Stimulated activated CD8-positive, alpha-beta memory T cell treated with anti-CD3 and anti-CD28 coated beads, Interleukin-7, amount 100 ng/mL, for 1 hour (primary cell): ENCODE measurements at places on chromosomes 2 and 18.

- DNase-seq: no peak
Measured at GRCh38 chr18:48719974-48720654, 181.3 kb downstream of the CTIF start.

- no peak for DNase-seq
Measured at GRCh38 chr2:100987974-100988373, 14.1 kb upstream of the RPL31 start.

DNA sequence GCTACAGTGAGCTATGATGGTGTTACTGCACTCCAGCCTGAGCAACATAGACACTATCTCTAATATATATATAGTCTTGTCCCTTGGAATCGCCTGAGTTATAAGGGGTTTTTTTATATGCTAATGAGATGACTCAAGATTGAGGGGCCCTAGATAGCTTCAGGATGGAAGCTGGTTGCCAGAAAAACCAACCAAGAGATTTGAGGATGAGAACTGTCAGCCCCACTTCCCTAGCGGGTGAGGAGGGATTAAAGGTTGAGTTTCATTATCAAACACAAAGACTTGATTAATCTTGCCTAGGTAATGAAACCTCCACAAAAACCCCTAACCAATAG lies 12.6 kb upstream of the GALM start:
- DNase-seq: no peak

DNA sequence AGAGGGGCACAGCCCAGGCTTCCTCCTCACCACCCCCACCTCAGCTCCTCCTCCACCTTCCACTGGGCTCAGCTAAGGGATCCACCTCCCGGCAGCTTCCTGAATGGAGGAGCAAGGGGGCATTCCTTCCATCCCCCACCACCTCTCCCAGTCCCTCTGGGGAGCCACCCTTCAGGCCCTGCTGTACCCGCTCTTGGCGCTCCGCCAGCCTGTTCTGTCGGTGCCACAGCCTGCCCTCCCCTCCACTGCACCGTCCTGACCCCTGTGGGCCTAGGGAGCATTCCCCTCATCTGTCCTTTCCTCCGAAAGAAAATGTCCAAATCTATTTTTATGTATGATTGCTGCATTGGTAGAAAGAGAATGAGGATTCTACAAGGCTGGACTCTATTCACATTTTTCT lies 59.9 kb downstream of the KIF1A start:
- no peak for DNase-seq

- no peak for DNase-seq
Measured at GRCh38 chr2:16016282-16016681, 75.9 kb downstream of the MYCN start.

GRCh38 chr2:158999458-158999857 lies 31.0 kb downstream of the TANC1 start:
- no peak for DNase-seq

DNA sequence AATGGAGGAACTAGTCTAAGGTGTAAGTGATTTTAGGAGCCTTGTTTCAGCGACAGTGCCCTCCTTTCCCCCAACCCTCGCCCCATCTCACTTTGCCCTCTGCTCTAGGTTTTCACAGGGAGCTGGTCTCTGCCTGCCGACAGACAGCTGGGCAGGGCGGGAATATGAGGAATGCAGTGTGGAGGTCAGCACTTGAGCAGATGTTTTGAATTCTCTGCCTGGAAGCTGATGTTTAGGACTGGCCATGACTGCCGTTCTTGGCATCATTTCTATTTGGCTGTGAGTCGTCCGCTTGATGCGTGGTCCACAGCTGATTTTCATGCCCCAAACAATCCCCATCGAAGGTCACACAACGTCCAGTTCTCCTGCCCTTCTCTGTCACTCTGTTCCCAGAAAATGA lies 55.1 kb upstream of the SIX3 start:
- DNase-seq: no peak

DNA sequence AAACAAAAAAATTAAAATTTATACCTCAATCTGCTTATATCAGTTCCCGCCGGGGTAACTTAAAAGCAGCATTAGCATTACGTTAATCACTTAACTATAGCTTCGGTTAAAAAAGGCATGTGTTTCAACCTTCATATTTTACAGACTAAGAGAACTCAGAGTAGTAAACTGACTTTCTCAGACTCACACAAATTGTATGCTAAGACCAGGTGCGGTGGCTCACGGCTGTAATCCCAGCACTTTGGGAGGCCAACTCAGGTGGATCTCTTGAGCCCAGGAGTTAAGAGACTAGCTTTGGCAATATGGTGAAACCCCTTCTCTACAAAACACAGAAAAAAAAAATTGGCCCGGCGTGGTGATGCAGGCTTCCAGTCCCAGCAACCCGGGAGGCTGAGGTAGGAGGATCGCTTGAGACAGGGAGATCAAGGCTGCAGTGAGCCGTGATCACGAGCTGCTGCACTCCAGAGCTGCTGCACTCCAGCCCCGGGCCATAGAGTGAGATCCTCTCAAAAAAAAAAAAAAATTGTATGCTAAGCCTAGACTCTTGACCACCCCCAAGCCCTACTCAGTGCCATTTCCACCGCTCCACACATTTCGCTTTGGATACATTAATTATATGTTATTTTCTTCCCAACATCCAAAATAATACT lies 2.4 kb downstream of the HNRNPLL start:
- no peak for DNase-seq

- no peak for DNase-seq
Measured at GRCh38 chr2:120681696-120682288, 53.9 kb upstream of the GLI2 start.

DNA sequence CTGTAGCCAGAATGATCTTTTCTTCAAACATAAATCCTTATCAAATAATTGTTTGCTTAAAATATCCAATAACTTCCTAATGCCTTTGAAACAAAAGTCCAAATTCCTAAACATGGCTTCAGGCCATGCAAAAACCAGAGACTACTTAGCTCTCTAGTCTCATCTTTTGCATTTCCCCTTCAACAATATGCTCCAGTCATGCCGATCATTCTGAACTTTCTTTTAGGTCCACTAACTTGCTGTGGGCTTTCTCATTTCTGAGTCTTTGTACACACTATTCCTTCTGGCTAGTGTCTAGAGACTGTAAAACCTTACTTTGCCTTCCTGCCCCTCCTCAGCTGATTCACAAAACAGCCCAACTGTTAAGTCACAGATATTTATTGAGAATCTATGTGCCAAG lies 51.5 kb downstream of the VIL1 start:
- no peak for DNase-seq

DNA sequence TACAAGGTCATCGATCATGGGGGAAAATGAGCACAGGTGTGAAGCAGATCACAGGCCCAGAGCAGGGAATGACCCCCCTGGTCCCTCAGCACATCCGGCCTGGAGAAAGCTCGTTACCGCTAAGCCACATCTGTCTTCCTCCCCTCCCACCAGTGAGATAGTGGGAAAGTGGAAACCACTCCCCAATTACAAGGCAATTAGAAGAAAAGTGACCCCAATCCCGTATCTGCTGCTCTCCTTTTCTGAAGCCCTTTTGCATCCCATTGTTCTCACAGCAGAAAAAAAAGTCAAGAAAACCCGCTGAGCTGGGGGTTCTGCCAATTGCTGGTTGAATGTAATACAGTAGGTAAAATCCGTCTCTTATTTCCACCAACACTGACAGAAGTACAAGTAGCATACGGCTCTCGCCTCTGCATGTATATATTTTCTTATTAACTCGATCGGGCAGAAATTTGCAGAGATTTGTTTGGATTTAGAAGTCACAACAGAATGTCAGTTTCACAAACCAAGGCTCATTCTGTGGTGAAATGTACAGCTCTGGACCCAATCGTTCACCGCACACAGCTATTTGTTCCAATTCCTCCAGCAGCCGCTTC lies 287.0 kb downstream of the TCF4 start:
- DNase-seq: no peak

DNA sequence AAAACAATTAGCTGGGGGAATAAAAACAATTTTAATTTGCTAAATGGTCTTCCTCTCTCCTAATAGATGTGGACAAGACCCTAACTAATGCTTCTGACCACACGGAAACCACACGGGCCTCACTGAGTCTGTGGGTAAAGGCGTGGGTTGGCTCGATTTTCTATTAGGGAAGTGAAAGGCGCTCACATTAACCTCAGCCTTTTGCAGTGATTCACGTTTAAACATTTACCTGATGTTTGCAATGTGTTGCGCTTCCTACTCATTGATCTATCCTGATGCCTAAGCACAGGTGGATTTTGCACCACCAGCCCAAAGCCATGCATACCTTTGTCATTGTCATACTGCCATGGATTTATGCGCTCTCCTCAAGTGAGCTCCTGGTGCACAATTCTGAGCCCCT lies 35.6 kb upstream of the NRP2 start:
- no peak for DNase-seq

GRCh38 chr2:36477746-36478145 lies 120.2 kb downstream of the FEZ2 start:
- no peak for DNase-seq

DNA sequence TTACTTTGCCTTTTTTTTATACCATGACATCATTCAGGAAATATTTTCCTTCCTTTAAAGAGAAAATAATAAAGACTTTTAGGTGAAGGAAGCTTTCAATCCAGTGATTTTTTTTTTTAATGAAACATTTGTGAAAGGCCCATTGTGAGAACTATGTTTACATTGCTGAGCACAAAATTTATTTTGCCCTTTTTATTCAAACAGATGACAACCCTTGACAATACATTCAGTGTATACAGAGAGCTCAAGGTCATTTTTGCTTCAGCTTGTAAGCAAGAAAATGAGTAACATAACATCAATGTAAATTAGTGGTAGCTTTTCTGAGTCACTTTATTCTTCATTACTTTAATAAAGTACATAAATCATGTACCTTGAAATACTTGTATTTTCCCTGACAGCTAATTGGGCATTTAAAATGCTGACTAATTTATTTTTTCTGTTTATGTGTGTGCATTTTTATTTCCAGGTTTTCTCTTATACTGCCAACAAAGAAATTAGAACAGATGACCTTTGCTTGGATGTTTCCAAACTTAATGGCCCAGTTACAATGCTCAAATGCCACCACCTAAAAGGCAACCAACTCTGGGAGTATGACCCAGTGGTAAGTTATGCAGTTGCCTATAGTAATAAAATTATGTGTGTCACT lies 121.6 kb downstream of the GALNT1 start:
- no peak for DNase-seq

DNA sequence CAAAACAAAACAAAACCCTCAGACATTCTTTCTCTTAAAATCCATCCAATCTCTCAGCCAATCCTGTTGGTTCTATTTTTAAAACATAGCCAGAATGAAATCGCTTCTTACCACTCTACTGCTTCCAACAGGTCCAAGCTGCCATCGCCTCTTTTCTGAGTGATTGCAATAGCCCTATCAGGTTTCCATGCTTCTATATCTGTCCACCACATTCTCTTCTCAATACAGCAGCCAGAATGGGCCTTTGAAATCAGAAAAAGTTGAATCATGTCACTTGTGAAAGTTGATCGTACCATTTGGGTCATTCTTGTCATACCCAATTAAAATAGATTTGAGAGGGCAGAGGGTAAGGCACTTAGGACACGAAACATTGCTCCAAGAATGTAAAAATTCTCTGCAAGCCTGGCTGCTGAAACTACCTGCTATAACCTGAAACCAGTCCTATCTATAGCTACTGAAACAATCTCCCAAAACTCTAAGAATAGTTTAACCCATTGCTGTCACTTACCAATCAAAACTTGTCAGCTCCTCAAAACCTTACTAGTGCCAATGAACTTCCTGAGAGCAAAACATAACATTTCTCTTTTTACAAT lies 3.3 kb upstream of the MTLN start:
- no peak for DNase-seq

- no peak for DNase-seq
Measured at GRCh38 chr18:7090771-7091170, 26.8 kb downstream of the LAMA1 start.

- no peak for DNase-seq
Measured at GRCh38 chr2:42100683-42101205, 52.9 kb downstream of the PKDCC start.

- no peak for DNase-seq
Measured at GRCh38 chr2:48693645-48694044, 61.9 kb downstream of the LHCGR start.

- DNase-seq: no peak
Measured at GRCh38 chr2:147469471-147469870, 375.4 kb upstream of the ACVR2A start.

GRCh38 chr2:86249579-86250391 lies 50.5 kb downstream of the MRPL35 start:
- no peak for DNase-seq

GRCh38 chr2:241649404-241649803 lies 11.9 kb downstream of the ATG4B start:
- no peak for DNase-seq

DNA sequence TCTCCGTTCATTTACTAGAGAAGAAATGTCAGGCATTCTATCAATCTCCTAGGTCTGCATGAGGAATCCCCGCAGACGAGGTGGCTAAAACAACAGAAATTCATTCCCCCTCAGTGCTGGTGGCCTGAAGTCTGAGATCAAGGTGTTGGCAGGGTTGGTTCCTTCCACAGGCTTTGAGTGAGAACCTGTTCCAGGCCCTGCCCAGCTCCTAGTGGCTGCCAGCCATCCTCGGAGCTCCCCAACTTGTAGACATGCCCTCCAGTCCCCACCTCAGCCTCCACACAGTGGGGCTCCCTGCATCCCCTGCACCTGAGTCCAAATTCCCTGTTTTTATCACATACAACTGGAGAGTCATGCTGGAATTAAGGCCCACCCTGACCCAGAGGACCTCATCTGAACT lies 145.3 kb upstream of the ALKAL2 start:
- no peak for DNase-seq

DNA sequence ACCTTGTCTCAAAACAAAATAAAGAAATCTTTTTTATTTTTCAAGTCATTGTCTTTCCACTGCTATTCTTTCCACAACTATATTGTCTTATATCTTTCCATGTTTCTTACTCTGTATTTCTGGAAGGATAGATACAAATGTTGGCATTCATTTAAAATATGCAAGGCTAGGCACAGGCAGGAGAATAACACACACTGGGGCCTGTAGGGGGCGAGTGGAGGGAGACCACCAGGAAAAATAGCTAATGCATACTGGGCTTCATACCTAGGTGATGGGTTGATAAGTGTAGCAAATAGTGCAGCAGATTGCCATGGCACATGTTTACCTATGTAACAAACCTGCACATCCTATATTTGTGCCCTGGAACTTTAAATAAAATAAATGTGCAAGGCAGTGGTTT lies 9.6 kb downstream of the MRPL30 start:
- no peak for DNase-seq

- DNase-seq: no peak
Measured at GRCh38 chr2:65130664-65131175, 814 bp upstream of the RAB1A start.

GRCh38 chr2:56337342-56337741 lies 153.6 kb downstream of the CCDC85A start:
- no peak for DNase-seq

DNA sequence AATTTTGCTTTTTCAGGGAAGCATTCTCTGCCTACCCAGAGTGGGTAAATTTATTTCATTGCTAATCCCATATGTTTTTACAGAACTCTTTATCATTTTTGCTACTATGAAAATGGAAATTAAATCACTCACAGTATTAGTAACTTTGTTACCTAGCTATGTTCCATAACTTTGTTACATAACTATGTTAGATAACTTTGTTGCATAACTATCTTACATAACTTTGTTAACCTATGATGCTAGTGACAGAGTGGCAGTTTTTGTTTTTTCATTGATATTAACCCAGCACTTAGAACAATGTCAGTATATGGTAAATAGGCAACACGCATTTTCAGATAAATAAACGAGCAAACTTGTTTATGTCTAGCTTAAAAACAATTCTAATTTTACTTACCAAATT lies 286.6 kb downstream of the LRP1B start:
- no peak for DNase-seq

- DNase-seq: no peak
Measured at GRCh38 chr2:39142904-39143605, 22.2 kb upstream of the SOS1 start.

GRCh38 chr2:190970873-190971506 lies 43.0 kb downstream of the STAT1 start:
- no peak for DNase-seq
